ENCODE measurements at places on chromosomes 3 and 15.

DNA sequence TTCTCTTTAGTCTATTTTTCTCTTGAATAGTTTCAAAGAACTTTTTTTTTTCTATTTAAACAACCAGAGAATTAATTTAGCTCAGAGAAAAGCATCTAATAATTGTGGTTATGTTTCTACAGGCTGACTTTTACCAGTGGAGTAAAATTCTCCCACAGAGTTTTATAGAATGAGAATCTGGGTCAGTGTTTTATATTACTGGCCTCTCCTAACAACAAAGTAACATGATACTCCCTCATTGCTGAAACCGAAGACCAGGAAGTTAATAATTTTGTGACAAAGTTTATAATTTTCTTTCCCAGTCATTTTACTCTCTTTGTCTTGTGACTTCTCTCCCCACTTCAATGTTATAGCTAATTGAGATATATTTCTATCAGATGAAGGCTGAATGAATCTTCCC is 946.9 kb downstream of the EPHA3 start:
- no peak for DNase-seq

DNA sequence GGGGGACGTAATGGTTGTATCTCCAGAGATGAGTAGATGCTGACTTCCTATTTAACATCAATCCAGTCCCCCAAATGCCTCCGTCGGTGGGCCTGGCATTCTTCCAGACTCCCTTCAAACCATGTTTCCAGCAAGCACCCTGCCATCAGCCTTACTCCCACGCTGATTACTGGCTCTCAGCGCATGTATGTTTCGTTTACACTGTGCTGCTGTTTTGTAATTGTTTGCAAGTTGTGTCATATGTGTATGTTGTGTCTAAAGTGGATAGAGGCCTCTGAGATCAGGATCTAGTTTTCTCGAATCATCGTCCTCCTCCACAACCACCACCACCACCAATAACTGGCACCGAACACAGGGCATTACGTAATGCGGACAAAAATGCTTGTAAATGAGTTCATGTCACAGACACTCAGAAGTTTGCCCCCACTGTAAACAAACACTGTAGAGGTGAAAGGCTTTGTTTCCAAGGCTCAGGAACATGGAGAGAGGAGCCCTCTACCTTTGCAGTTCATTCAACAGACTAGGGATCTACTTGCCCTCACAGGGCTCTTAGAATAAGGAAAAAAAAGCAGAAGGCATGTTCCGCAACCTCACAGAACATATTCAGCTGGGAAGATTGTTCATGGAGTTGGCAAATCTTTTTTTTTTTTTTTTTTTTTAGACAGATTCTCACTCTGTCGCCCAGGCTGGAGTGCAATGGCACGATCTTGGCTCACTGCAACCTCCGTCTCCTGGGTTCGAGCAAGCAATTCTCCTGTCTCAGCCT is 46.1 kb upstream of the SEMA4B start:
- DNase-seq, result no peak

GRCh38 chr15:80730387-80730786 is 35.3 kb downstream of the ABHD17C start:
- DNase-seq, result no peak

- no peak for DNase-seq
Observed at GRCh38 chr15:51199541-51199940, 104.8 kb upstream of the TNFAIP8L3 start.

DNA sequence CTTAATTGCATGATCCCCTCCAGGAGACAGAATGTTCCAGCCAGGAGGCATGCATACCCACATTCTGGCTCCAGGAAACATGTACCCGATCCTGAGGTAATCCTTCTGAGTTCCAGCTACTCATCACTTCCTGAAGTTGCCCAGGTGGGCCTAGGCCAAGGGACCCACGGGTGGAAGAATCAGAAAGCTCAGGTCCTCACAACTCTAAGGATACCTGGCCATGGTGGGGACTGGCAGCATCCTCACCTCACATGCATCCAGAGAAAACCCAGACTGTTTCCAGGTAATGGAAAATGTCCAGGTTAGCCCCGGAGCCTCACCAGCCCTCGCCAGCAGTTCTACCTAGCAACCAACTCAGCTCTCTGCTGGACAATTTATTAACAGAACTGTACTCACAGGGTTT is 78.2 kb downstream of the DAPK2 start:
- DNase-seq, result no peak

DNA sequence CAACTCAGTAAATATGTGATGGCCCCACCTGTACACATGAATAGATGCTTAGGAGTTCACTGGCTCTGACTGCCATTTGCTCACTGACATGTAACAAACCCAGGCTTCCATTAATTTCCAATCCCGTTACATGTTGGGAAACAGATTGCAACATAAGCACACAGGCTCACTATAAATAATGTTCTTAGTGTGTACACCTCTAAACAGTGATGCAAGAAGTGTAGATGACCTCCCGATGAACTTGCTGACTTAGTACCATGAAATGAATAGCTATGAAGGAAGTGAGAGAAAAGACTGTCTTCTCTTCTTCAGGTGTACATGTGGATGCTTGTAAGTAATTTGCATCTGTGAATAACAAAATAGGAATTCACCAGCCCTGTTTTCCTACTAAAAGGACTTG is 21.4 kb upstream of the FSIP1 start:
- DNase-seq, result no peak

DNA sequence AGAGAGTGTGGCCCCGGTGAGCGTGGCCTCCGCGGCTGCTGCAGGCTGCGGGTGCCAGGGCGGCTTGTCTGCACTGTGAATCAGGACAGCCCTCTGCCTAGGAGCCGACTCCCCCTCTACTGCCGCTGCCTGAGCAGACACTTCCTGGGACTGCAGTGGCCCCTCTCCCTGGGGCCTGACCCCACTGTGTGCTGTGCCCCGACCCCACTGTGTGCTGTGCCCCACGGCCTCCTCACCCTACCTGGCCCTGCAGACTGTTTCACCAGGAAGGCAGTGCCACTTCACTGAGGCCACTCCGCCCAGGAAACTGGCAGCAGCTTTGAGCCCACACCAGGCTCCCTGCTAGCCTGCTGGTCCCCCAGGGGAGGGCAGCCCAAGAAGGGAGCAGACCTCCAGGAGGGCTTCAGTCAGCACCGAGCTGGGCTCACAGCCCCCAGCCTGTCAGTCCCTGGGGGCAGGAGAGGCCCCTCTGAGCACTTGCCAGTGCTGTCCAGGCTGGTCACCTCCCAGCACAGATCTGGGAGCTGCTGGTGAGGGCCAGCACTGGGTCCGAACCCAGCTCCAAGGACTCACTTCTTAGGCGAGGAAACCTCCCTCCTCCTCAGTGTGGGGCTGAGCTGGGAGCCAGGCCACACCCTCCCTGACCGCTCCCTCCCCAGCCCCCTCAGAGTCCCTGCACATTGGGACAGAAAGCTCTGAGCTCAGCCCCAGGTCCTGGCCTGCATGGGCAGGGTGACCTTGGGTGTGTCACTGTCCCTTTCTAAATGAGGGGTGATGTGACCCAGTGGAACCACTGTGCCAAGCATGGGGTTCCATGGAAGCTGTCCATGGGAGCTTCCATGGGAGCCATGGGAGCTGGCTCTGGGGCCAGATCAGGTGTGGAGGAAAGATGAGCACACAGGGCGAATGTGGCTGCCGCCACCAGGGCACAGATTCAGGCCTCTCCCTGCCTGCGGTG is 56.8 kb downstream of the DNAJB8 start:
- DNase-seq, result no peak

DNA sequence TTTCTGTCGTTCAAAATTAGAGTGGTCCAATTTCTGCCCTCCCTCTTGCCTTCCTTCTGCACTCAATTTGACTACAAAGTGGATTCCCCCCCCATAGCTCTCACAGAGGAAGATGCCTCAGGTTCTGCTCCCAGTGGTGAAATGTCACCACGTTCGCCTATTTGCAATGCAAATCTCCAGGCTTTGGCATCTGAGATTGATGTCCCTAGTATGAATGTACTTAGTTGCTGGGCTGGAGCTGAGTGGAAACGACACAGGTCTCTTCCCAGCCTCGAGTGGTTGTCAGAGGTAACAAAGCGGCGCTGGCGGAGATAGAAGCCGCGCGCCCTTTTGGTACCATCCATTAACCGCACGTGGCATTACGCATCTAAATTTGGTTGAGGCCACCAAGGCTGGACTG is 860.1 kb downstream of the MCTP2 start:
- no peak for DNase-seq
